ENCODE measurements at places on chromosomes 12 and 14. TPM values are rescaled to one million over a fixed set of nuclear protein-coding genes. Genes with fewer than 3 reads are reported as not detected.

The CCDC184 gene
- polyA plus RNA-seq: 0.27 TPM

The TM9SF1 gene
- polyA plus RNA-seq: 6.9 TPM

The BMP4 gene
- 1.6 TPM for polyA plus RNA-seq

The KLRG1 gene
- 1.7 TPM for polyA plus RNA-seq

The GNB3 gene
- 1.0 TPM for polyA plus RNA-seq

The SLC39A5 gene
- polyA plus RNA-seq: 309 TPM

The DGKA gene
- polyA plus RNA-seq: 386 TPM

The GPR65 gene
- polyA plus RNA-seq: 0.81 TPM

The RAD51AP1 gene
- 11.9 TPM for polyA plus RNA-seq

The PPM1H gene
- polyA plus RNA-seq: 14.3 TPM

The APOF gene
- polyA plus RNA-seq: not detected

The RNFT2 gene
- 1.6 TPM for polyA plus RNA-seq

The TAC3 gene
- 3.4 TPM for polyA plus RNA-seq

The CD163 gene
- polyA plus RNA-seq: 6.5 TPM

The HOXC12 gene
- not detected for polyA plus RNA-seq

The HHIPL1 gene
- 0.59 TPM for polyA plus RNA-seq

The EML1 gene
- 0.22 TPM for polyA plus RNA-seq

The TSPAN19 gene
- not detected for polyA plus RNA-seq

The TAS2R7 gene
- not detected for polyA plus RNA-seq

The SDR9C7 gene
- polyA plus RNA-seq: not detected

The GPR137C gene
- 2.0 TPM for polyA plus RNA-seq

The ALDH2 gene
- polyA plus RNA-seq: 125 TPM

The ETFBKMT gene
- 1.8 TPM for polyA plus RNA-seq

The RARG gene
- not detected for polyA plus RNA-seq

The DNAI7 gene
- not detected for polyA plus RNA-seq

The SOAT2 gene
- 77.4 TPM for polyA plus RNA-seq

The CLEC2D gene
- polyA plus RNA-seq: 2.0 TPM

The KLRK1 gene
- polyA plus RNA-seq: 3.3 TPM

The KRT6C gene
- polyA plus RNA-seq: not detected

The GLIPR1L2 gene
- polyA plus RNA-seq: not detected

The EMC9 gene
- 27.2 TPM for polyA plus RNA-seq
